Caki2 (cell line): ENCODE measurements at places on chromosomes 12 and 14. TPM values are rescaled to one million over a fixed set of nuclear protein-coding genes. Genes with fewer than 3 reads are reported as not detected.
A peak's percentile ranks its signal among the peaks of the same experiment; 100 is the strongest.

Gene ALDH1L2
- 1.2 and 1.3 TPM in 2 replicates for total RNA-seq

DNA sequence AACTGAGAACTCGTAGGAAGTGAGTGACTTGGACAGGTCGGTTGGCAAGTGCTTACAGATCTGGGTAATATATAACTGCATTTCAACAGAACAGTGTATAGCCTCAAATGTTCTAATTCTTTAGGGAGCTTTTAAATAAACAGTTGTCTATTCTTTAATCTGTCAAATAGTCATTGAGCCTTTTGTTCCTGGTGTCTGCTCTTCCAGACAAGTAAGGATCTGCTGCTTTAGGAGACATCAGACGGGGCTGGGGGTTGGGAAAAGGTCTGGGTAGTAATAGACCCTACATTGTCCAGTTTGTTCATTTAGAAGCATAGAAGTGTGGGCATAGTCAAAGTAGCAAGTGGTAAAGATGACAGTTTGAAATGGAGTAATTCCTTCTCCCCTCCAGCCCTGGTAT, 2.0 kb downstream of the PTPN11 start:
- DNase-seq, result no peak

DNA sequence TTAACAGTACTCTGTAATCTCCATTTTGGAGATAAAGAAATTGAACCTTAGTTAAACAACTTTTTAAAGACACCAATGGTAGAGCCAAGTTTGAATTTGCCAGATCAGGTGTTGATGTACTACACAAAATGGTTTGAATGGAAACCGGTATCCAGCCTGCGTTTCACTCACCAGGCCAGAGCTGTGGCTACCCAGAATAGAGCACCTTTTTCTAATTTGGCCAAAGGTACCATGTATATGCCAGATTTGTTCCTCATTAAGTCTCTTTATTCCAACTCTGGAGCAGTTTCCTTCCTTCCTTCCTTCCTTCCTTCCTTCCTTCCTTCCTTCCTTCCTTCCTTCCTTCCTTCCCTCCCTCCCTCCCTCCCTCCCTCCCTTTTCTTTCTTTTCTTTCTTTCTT, 39.3 kb downstream of the PALS1 start:
- DNase-seq, result no peak

DNA sequence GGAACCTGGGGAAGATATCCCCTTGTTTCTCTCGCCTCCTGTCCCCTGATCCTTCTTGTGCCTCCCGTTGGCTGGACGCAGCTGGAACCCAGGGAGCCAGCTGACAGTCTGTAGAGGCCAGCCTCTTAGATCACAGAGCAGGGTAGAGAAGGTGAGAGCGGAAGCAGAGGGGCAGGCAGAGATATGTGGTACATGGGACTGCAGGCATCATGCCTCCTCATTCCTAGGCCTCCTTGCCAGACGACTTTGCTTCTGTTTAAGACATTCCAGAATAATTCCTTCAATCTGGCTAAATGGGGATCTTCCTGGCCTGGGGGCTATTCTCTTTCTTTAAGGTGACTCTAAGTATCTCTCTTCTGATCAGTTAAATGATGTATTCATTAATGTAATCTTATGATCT, 89.4 kb upstream of the MAX start:
- DNase-seq, result no peak

GRCh38 chr12:48980389-48980952, 2.3 kb downstream of the WNT1 start:
- DNase-seq, result no peak

DNA sequence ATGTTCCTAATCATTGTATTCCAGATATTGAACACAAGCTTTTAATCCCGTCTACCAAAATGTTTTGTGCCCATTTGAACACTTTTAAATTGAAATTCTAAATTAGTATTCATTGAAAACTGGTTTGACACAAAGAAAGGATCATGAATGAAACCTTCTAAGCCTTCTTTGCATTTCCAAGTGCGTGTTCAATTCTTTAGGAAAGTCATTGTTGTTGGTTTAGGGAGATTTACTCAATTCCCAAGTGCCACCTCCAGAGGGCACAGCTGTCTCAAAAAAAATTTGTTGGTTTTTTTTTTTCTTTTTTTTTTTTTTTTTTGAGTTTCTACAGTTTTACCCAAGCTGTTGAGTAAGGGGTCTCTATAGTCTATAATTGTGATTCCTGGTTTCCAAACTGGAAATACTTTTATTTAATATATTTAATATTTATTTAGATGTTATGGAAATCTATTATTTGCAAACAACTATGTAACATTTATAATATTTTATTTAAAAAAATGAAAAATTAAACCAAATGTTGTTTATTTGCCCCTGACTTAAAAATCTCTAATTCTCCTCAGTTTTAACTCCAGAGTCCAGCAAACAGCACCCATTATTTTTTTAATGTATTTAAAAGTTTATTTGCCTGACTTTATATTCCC, 79.9 kb downstream of the NEDD1 start:
- peak; percentile 6 for DNase-seq

Gene CAPZA3
- not detected in 2 replicates for total RNA-seq

- DNase-seq, result no peak
Measured at GRCh38 chr12:103515341-103515740, 19.6 kb upstream of the C12orf42 start.

DNA sequence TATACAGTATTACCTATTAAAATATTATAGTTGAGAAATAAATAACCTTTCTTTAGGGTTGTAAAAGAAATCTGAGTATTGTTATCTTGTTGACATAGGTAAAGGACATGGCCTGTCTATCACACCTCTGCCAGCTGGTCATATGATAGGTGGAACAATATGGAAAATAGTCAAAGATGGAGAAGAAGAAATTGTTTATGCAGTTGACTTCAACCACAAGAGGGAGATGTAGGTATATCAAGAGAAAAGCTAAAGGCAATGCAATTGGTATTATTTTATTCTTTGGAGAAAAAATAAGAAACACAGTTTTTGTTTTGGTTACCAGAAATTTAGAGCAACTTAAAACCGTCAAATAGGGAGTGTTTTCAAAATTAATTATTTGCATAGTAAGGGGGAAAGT, 13.5 kb downstream of the CPSF2 start:
- DNase-seq, result peak; percentile 18

DNA sequence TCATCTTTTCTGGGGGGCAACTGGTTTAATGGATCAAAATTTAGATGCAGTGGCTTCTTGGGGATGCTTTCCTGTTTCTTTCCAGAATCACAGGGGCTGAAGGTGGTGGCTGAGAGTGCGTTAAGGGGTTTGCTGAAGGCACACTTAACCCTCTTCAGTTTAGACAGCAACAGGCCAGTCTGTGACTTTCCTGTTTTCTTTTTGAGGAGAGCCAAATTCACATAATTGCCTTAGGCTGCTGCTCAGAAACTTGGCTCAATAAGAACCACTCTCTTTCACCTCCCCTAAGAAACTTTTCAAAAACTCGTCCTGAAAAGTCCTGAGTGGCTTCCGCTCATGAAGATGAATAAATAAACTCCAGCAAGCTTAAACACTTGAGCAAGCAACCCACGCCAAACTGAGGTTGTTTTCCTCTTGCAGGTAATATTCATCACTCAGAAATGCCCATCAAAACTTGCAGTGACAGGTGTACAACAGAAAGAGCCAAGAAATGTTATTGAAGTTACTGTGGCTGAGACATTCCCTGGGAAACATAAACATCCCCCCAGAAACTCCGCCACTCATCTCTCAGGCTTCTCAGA, 510.4 kb downstream of the TMEM132D start:
- DNase-seq, result no peak

DNA sequence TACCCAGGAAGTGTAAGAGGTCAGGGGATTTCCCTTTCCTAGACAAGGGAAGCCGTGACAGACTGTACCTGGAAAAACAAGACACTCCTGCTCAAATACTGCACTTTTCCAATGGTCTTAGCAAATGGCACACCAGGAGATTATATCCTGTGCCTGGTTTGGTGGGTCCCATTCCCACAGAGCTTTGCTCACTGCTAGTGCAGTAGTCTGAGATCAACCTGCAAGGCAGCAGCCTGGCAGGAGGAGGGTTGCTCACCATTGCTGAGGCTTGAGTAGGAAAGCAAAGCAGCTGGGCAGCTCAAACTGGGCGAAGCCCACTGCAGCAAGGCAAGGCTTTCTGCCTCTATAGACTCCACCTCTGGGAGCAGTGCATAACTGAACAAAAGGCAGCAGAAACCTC, 1.0 kb upstream of the RDH16 start:
- no peak for DNase-seq
